ENCODE measurements at places on chromosomes 11 and 22.

GRCh38 chr22:49929211-49929979 lies 11.0 kb downstream of the CRELD2 start:
- no peak for DNase-seq

DNA sequence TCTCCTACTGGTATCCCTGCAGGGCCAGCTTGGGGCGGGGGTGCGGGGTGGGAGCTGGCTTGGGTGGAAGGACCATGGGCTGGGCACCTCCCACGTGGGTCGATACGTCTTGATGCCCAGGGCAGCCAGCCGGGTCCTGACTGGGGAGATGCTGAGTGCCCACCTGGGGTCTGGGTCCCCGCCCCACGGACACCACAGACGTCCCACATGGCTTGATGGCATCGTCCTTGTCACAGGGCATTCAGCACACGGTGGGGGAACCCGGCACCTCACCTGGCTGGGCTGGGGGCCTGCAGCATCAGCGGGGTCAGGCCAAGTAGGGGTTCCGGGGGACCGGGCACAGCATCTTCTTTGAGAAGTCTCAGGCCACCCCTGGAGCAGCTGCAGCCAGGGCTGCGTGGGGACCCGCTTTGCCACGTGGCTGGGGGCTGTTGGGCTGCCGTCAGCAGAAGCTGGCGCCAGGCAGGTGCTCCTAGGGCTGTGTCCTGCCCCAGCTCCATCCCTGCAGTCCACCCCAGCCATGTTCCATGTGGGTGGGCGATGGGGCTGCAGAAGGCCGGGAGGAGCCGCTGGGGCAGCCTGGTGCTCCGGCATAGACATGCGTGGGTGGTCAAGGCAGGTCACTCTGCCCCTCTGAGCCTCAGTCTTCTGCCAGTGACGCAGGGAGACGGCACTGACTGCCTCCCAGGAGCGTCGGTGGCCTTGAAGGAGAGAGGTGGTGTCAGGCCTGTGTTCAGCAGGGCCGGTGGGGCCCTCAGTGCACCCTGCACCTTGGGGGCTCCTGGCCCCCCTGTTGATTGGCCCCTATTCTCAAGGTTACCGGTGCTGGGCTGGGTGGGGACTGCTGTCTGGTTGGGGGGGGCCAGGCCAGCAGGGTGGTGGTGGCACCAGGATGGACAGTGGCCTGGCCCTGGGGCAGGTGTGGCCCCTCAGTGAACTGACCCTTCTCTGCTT lies 8.4 kb downstream of the SELENOO start:
- DNase-seq: no peak

GRCh38 chr11:73659961-73660360 lies 13.6 kb downstream of the PLEKHB1 start:
- no peak for DNase-seq

DNA sequence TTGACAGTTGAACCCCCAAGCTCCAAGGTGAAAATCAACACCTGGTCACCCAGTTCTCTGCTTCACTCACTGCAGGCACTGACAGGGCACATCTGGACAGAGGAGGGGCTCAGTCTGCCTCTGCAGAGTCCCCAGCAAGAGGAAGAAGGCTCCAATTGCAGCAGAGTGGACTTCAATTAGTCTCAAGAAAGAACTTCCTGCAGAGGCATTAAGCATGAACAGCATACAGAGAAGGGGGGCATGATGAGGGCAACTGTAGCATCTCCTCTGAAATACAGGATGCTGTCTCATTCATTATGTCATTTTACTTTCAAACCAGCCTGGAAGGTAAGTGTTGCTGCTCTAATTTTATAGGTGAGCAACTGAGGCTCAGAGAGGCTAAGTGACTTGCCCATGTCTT lies 11.1 kb downstream of the GDPD5 start:
- no peak for DNase-seq

DNA sequence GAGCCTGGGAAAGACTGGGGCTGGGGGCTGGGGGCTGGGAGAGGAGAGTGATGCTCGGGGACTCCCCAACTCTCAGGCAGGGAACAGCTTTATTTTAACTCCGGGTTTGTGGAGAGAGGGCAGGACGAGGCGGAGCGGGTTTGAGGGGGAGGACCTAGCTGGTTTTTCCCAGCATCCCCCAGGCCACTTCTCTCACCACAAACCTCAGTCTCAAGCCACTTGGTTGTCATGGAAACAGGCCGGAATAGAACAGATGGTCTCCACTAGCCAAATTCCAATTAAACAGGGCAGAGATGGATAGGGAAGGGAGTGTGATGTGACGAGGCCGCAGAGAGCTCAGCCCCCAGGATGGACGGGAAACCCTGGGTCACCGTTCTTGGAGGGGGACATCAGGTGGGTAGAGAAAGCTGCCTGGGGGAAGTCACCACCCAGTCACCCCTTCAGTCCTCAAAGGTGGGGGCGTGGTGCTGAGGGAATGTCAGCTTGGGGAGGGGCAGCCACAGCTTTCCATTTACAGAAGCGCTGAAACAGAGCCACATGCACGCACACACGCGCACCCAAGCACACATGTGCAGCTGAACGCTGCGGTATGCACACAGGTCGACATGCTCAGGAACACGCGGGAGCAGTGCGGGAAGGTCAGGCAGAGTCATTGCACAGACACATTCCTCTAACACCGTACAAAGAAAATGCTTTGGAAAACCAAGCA lies 19.2 kb downstream of the NECTIN1 start:
- peak; percentile 90 for DNase-seq

- no peak for DNase-seq
Measured at GRCh38 chr11:131810541-131810940, 440.1 kb downstream of the NTM start.

DNA sequence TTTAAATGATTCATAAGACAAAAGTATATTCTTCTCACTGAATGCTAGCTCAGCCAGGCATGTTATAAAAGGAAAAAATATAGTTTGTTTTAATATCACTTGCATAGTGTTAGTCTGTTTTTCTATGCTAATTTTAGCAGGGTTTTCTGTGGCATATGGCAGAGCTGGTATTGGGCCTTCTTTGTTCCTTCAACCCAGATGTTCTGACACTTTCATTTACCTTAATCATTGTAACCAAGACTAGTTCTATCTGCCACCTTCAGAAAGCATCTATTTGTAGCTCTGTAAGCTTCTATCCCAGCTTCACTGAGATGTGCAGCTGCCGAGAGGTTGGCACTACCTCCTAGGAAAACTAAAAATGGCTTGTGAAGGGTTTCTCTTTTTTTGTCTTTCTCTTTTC lies 338.7 kb downstream of the GUCY1A2 start:
- no peak for DNase-seq

DNA sequence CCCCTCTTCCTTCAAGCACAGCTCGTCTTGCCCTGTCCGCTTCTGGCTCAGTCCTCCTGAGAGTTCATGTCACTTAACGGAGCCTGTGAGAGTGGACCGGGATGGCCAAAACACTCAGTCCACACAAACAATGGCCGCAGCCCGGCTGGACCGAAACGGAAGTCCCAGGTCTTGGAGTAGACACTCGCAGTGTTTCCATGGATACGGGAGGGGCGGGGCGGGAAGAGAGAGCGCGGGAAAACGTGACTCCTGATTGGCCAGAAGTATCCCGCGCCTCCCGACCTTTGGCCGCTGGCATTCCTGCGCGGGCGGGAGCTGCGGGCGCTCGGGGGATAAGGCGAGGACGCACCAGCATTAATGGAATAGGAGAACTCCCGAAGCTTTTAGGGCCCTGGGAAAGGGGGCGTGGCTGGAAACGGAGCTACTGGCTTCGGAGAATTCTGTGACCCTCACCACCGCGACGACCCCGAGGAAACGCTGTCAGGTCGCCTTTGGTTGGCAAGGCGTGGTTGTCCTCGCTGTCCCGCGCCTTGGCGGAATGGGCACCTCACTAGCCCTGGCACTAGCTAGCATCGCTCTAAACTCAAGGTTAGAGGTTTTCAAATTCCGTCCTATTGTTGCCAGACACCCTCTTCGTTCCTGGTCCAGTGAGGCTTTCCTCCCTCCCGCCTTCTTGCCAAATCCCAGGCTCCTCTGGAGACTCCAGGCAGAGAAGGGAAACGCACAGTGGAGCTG lies at the start of the genes NLRP14 and ZNF214:
Gene NLRP14, plus strand, starts transcription at position 297 of the 735 bp plus-strand sequence. CDS start 18,108 bp downstream, outside the sequence.
Gene ZNF214, minus strand, starts transcription at position 164 of the 735 bp plus-strand sequence. CDS start 17,511 bp downstream, outside the sequence.
- peak; percentile 91 for DNase-seq

DNA sequence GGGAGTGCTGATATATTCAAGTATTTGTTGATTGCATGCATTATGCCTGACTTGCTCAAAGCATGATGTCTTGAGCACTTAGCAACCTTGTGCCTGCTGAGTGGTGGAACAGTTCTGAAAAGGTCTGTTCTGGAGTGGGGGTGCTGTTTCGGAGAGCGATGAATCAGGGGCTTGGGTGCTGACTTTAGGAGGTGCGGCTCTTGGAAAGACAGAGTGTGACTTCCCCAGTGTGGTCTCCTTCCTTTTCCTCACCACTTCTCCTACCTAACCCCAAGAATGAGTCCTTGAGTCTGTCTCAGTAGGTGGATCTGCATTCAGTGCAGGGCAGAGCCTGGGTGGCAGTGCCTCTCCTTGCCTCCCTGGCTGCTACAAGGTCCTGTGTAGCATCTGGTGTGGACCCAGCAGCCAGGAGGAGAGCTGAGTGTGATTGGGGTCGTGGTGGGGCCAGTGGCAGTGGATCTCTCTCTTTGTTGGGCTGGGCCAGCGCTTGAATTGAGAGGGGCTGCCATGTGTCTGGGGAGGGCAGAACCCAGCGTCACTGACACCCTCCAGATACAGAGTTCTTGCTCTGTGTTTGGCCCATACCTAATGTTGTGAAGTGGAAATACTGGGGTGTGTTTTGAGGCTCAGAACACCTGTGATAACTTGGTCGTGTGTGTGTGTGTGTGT lies 35.9 kb downstream of the ST3GAL4 start:
- no peak for DNase-seq

GRCh38 chr11:134466156-134466555 lies 54.1 kb upstream of the B3GAT1 start:
- no peak for DNase-seq

- no peak for DNase-seq
Measured at GRCh38 chr11:23632293-23632692, 772.0 kb upstream of the CCDC179 start.

GRCh38 chr22:46794067-46794466 lies 31.6 kb downstream of the TBC1D22A start:
- no peak for DNase-seq

- no peak for DNase-seq
Measured at GRCh38 chr11:79973721-79974617, 533.1 kb upstream of the TENM4 start.
